ENCODE measurements at places on chromosomes 4 and X. TPM values are rescaled to one million over a fixed set of nuclear protein-coding genes. Genes with fewer than 3 reads are reported as not detected.

DNA sequence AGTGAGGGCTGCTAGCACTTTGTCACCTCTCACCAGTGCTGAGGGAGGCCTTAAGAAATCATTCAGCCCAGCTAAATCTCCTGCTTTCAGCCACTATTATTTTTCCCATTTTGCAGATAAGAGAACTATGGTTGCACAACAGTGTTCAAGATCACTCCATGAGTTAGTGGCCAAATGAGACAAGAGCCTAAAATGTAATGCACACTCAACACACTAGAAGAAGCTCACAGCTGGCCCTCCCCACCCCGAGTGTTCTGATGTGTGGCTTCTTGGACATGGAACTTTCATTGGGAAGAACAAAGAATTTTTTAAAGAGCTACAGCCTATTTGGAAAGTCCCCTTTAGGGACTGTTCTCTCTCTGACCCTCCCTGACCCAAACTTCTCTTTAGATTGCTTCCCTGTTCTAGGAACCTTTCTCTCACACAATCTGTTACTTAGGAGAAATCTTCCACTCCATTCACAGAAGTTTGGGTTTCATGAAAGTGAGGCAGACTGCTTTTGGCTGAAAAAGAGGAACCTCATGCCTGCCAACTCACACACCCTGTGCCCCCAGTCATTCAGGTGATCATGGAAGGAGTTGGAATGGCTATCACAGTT, 44.0 kb upstream of the CT47C1 start:
- H3K27me3 ChIP-seq, result no peaks in the 10 kb centered on the region
- H3K4me3 ChIP-seq, result no peak overlapping the region
- no peak for DNase-seq
- no peak overlapping the region for H3K27ac ChIP-seq
- H3K4me1 ChIP-seq, result no peaks in the 10 kb centered on the region

GRCh38 chr4:168095776-168096406, 3.6 kb downstream of the ANXA10 start:
- no peaks in the 10 kb centered on the region for H3K27me3 ChIP-seq
- H3K4me1 ChIP-seq, result no peaks in the 10 kb centered on the region
- no peaks in the 10 kb centered on the region for H3K36me3 ChIP-seq
- no peak for DNase-seq
- no peak overlapping the region for H3K4me3 ChIP-seq

DNA sequence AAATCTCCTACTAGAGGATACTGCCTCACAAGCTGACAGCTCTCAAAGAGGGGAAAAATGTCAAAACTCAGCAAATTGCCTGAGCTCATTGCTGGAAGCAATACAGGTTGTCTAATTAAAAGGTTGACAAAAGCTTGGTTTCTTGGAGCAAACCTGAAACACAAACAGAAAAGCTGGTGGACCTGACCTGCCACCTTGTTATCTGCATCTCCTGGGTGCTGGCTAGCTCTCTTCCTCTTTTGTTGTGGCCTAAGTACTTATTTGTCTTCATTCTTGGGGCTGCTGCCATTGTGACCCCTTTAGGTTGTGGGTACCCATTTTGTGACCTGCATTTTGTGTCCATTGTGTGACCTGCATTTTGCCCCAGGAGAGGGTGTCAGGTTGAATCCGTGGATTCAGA, 184.5 kb downstream of the KIT start:
- no peaks in the 10 kb centered on the region for H3K36me3 ChIP-seq
- H3K27me3 ChIP-seq, result no peaks in the 10 kb centered on the region
- no peak for DNase-seq

DNA sequence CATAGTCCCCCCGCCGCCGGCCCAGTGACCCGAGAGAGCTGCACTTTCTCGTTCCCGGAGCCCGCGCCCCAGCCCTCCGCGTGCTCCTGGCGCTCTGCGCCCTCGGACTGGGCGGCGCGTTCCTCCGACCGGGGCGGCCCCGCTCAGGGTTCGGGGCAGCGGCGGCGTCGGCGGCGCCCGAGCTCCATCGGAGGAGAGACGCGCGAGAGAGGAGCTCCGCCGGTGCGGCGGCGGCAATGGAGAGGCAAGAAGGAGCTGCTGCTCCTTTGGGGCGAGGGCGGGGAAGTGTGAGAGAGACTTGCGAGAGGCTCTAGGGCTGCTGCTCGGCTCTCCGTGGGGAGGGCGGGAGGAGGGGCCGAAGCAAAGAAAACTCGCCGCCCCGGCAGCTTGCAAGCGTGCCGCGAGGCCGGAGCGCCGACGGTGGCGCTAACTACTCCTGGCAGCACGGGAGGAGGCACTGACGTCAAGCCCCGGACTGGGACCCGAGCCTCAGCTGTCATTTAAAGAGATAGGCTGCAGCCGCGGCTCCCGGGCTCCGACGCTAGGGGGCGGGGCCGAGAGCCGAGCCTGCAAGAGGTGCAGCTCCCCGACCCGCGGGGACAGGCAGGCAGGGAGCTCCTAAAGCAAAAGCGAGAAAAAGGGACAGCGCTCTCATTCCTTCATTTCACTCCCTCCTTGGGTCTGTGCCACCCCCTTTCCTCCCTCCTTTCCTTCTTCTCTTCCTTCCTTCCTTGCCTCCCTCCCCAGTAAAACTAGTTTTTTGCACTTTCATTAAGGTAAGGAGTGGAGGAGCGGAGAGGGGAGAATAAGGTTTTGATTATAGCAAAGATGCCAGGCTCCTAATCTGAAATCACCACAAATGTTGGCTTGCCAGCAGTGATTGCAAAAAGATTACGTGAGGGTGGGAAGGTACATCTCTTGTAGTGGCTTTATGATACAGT, at the start of gene KCTD8:
Gene KCTD8, minus strand, starts transcription at position 289 of the 941 bp plus-strand sequence.
- DNase-seq, result peak; percentile 72
- no peaks in the 10 kb centered on the region for H3K27me3 ChIP-seq
- H3K4me3 ChIP-seq, result peak within 1 kb of the TSS; percentile 51

DNA sequence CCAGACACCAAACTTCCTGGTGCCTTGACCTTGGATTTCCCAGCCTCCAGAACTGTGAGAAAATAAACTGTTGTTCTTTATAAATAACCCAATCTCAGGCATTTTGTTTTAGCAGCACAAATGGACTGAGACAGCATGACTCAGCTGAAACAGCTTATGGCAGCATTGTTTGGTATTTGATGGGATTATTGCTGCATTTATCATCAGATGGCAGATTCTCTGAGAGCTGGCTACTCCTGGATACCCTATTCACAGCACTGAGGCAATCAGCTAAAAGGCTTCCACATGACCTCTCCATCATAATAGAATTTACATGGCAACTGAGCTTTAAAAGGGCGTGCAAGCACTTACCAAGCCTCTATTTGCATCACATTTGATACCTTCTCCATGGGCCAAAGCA, 623.1 kb upstream of the CPEB2 start:
- H3K4me1 ChIP-seq, result no peaks in the 10 kb centered on the region
- H3K4me3 ChIP-seq, result no peak overlapping the region
- no peaks in the 10 kb centered on the region for H3K27me3 ChIP-seq
- no peak for DNase-seq
- no peak overlapping the region for H3K27ac ChIP-seq
- H3K36me3 ChIP-seq, result no peaks in the 10 kb centered on the region

ASB5 gene
- not detected for total RNA-seq

DNA sequence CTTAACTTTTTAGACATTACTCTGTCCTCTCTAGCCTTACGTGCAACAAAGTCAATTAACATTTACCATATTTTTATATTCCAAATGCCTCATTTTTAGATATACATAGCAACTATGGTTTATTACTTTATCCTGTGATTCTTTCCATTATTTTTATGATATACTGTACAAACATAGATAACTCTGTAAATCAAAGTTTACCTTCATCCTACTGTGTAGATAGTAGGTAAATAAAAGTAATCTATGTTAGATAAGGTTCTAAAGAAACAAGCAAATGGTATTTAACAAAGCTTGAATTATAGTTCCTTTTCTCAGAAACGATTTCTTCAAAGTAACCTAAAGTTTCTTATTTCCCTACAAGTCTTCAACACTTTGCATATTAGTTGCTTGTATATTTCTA, 350.0 kb downstream of the GALNTL6 start:
- DNase-seq, result no peak
- no peaks in the 10 kb centered on the region for H3K4me1 ChIP-seq
- H3K27me3 ChIP-seq, result no peaks in the 10 kb centered on the region
- no peaks in the 10 kb centered on the region for H3K36me3 ChIP-seq

- H3K27me3 ChIP-seq, result no peaks in the 10 kb centered on the region
- no peaks in the 10 kb centered on the region for H3K4me1 ChIP-seq
- no peak overlapping the region for H3K4me3 ChIP-seq
- DNase-seq, result no peak
Observed at GRCh38 chr4:120549011-120549570, 373.4 kb downstream of the PRDM5 start.

TMEM154 gene
- 1.8 TPM for total RNA-seq

DNA sequence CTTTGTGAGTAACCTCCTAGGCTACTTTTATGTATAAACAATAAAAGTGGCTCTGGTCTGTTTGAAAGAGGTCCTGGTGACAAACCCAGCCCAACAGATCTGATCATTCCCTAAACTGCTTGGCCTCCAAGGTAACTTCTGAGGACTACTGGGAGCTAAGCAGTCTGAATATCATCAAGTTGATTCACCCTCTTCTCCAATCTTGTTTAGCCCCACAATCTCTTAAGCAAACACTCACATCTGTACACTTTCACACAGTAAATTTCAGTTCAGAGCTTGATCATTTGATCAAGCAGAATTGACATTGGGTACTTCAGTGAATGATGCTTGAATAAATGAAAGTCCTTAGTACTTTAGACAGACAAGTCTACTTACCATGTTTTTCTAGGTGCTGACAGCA, 74.7 kb downstream of the HCCS start:
- H3K27ac ChIP-seq, result no peak overlapping the region
- DNase-seq, result no peak
- H3K36me3 ChIP-seq, result peaks cover 7% of the 10 kb centered on the region
- no peak overlapping the region for H3K4me3 ChIP-seq
- no peaks in the 10 kb centered on the region for H3K27me3 ChIP-seq
- no peaks in the 10 kb centered on the region for H3K4me1 ChIP-seq

DNA sequence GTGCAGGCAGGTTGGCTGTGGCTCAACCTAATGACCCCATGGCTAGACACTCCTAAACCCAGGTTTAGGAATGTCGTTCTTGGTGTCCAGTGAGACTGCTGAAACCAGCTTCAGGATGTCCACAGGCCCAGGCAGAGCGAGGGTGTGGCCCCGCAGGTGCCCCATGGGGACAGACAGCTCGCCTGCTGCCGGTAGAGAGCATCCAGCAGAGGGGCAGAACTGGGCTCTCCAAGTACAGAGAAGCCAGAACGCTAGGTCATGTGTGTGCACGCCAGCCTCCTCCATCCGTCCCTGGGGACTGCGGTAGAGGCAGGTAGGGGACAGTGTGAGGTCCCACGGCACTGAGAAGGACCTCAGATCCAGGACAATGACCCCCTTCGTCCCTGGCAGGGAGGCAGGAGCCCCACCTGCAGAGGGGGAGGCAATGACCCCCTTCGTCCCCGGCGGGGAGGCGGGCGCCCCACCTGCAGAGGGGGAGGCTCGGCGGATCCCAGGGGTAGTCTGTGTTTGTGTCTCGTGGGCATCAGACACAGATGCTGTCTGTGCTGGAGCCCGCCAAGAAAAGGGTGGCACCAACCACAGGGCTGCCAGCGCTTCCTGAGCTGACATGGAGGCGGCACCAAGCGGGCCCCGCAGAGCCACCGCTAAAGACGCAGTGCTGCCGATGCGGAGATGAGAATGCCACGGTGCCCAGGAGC, 118.4 kb downstream of the FAM53A start:
- no peaks in the 10 kb centered on the region for H3K4me1 ChIP-seq
- DNase-seq, result no peak
- H3K27ac ChIP-seq, result no peak overlapping the region
- no peak overlapping the region for H3K4me3 ChIP-seq

DNA sequence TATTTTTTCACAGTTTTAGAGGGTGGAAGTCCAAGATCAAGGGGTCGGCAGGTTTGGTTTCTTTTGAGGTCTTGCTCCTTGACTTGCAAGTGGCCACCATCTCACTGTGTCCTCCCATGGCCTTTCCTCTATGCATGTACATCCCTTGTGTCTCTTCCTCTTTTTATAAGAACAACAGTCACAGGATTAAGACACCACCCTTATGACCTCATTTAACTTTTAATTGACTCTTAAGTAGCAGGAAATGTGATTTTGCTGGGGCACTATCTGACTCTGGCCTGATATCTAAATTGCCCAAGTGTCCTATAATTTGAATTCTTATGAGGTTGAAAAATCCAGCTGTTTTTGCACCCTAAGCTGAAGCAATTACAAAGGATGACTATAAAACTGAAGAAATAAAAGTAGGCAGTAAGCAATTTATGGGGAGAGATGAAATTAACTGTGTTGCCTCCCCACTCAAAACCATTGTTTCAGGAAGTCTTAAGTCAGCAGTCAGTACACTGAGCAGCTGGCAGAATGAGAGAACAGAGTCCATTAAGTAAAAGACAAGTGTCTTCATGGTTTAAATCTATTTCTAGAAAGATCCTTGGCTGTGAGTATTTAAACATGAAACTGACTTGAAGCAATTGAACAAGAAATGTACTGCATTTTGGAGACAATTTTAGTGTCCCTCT, 601.3 kb downstream of the SPRY1 start:
- H3K4me3 ChIP-seq, result no peak overlapping the region
- no peak overlapping the region for H3K27ac ChIP-seq
- H3K27me3 ChIP-seq, result no peaks in the 10 kb centered on the region
- H3K36me3 ChIP-seq, result no peaks in the 10 kb centered on the region
- DNase-seq, result no peak
- no peaks in the 10 kb centered on the region for H3K4me1 ChIP-seq

- no peak overlapping the region for H3K27ac ChIP-seq
- no peak overlapping the region for H3K4me3 ChIP-seq
- no peaks in the 10 kb centered on the region for H3K27me3 ChIP-seq
- no peak for DNase-seq
Observed at GRCh38 chr4:102157984-102158383, 187.3 kb downstream of the SLC39A8 start.

DNA sequence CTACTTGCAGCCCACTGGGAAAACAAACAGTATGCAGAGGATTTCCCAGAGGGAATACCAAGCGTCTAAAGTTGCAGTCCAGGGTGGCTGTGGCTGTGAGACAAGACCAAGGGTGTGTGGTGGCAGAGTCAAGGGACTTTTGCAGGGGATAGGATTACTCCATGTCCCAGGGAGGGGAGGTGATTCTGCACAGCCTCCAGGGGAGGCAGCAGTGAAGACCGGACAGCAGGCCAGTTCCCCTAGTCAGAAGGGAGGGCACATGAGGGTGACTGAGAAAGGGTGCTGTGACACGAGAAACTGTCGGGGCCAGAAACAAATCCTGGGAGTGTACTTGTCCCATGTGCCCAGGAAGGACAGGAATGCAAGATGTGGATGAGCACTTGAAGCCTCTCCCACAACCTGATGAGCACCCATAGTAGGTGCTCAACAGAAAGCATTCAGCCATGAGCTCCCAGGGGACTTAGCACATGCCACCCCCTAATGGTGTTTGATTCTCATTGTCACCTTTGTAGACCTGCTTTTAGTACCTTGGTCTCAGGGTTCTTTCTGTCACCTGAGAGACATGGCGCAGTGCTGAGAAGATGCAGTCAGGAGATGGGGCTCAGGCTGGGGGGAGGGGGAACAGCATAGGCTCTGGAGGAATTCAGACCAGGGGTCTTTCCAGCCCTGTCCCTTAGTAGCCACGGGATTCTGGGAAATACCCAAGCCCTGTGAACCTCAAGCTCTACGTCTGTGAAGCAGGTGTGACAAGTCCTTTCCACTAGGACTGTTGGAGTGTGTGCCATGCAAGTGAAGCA, 18.1 kb upstream of the HSFX3 start:
- H3K36me3 ChIP-seq, result no peaks in the 10 kb centered on the region
- no peaks in the 10 kb centered on the region for H3K27me3 ChIP-seq
- H3K4me3 ChIP-seq, result no peak overlapping the region
- no peak overlapping the region for H3K27ac ChIP-seq
